ENCODE measurements at places on chromosomes 7 and 10.

GRCh38 chr10:102776779-102777456 lies 33.2 kb downstream of the WBP1L start:
- DNase-seq, result no peak

DNA sequence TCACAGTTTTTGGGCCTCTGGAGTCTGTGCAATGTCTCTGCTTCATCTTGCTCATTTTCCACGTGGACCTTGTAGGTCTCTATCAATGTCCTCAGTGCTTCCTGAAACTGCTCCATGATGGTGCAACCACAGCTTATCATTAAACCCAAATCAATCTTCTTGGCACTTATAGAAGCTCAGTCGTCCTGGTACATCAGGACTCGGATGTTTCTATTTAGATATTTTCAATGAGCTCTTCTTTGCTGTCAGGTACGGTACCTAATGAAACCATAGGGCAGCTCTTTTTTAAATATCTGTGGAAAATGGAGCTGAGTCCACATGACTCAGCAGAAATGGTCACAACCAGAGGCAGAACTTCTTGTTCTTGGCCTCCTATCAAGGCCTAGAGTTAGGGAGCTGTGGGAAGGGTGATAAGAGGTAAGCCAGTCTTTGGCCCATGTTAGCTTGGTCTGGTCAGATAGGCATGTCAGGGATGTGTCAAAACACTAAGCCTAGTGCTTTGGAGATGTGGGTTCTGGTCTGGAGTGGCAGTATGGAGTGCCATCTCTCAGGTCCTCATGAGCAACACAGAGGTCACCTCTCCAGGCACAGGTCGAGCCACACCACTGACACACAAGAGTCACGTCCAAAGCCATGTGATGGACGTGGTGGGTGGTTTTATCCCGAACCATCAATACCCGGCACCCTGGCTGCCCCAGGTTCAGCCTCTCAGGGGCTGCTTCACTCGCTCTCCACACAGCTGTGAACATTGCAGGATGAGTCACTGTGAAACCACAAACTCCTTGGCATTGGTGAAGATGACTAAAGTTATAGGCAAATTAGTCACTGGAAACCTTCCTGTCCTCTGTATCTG lies 87.0 kb downstream of the TBXAS1 start:
- DNase-seq, result peak; percentile 7

DNA sequence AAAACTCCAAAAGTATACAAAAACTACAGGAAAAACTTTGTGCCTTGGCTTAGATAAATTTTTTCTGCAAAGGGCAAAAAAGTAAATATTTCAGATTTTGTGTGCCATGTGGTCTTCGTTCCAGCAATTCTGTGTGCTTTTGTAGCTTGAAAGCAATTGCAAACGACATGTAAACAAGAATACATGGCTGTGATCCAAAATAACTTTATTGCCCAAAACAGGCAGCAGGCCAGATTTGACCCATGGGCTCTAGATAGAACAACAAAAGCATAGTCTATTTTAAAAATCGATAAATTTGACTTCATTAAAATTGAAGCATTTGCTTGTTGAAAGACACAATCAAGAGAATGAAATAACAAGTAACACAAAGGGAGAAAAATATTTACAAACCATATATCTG lies 336.6 kb downstream of the HPSE2 start:
- DNase-seq, result no peak

GRCh38 chr7:14487701-14488395 lies 414.7 kb downstream of the DGKB start:
- DNase-seq, result no peak

DNA sequence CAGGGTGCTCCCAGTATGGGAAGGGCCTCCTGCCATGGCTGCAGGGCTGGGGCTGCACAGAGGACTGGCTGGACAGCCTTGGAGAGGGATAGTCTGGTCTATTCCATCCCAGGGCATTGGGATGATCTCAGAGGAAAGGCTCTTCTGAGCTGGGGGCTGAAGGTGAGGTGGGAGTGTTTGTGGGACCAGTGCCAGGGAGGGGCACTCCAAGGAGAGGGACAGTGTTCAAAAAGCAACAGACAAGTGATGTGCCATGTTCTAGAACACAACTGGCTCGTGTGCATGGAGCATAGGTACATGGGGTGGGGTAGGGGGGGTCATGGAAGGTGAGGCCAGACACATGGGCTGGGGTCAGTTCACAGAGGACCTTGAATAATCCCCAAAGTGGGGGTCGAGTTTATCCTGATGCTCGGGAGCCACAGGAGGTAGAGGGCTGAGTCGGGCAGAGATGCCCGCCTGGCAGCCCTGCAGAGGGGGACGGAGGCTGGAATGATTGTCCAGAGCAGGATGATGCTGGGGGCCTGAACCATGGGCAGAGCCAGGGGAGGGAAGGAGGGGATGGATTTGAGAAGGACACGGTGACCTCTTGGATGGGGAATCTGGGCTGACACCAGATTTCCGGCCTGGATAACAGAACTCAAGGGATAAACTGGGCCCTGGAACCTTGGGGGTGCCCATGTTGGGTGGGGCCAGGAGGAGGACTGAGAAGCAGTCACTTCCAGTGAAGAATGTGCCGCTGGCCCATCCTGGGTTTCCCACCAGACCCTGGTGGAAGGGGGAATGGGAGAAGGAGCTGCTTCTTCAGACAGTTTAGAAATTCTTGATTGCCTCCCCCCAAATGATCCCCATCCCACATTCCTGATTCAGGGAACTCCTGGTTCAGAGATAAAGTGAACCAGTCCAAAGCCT lies 50.4 kb downstream of the NEURL1 start:
- no peak for DNase-seq
